Stimulated activated CD4-positive, alpha-beta T cell treated with anti-CD3 and anti-CD28 coated beads, Interleukin-1b, Interleukin-23, amount 100 ng/mL, for 48 hours (primary cell): ENCODE measurements at places on chromosomes 5 and 9.

DNA sequence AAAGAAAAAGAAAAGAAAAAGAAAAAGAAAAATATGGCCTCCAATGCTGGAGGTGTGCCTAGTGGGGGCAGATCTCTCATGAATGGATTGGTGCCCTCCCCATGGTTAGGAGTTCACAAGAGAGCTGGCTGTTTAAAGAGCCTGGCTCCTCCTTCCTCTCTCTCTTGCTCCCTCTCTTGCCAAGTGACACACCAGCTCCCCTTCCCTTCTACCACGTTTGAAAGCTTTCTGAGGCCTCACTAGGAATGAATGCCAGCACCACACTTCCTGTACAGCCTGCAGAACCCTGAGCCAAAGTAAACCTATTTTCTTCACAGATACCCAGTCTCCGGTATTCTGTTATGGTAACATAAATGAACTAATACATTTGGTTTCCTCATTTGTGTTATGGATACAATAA is 14.4 kb upstream of the GALNT10 start:
- no peak for DNase-seq

GRCh38 chr5:66629446-66629845 is 33.3 kb downstream of the MAST4 start:
- no peak for DNase-seq

- no peak for DNase-seq
Measured at GRCh38 chr5:62395210-62395950, 8.3 kb downstream of the DIMT1 start.

DNA sequence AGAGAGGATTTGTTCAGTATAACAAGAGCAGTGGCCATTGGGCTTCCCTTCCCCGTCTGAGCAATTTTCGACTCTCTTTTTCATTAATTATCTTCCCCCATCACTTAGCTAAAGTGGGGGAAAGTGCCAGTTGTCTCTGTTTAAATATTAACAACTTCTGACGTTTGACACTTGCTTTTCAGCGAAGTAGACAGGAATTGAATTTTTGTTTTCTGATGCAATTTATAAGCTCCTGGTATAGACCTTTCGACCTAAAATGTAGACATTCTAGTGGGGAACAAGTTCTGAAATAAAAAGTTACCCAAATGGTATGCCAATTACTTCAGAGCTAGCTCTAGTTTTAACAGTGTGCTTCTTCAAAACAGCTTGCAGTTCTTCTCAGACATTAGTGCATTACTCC is 100.6 kb downstream of the ITGA1 start:
- no peak for DNase-seq

GRCh38 chr5:179820483-179821297 is at the start of gene SQSTM1:
Gene SQSTM1, plus strand, starts transcription at chr5:179820905. Its CDS starts 32 bp downstream, at chr5:179820937.
- peak; percentile 72 for DNase-seq

- no peak for DNase-seq
Measured at GRCh38 chr5:86909418-86910295, 291.9 kb downstream of the COX7C start.

- no peak for DNase-seq
Measured at GRCh38 chr5:173707392-173707791, 90.9 kb upstream of the BOD1 start.

GRCh38 chr5:19928562-19929421 is 59.2 kb downstream of the CDH18 start:
- no peak for DNase-seq

GRCh38 chr9:21969951-21970799 is 24.0 kb downstream of the CDKN2A start:
- no peak for DNase-seq

DNA sequence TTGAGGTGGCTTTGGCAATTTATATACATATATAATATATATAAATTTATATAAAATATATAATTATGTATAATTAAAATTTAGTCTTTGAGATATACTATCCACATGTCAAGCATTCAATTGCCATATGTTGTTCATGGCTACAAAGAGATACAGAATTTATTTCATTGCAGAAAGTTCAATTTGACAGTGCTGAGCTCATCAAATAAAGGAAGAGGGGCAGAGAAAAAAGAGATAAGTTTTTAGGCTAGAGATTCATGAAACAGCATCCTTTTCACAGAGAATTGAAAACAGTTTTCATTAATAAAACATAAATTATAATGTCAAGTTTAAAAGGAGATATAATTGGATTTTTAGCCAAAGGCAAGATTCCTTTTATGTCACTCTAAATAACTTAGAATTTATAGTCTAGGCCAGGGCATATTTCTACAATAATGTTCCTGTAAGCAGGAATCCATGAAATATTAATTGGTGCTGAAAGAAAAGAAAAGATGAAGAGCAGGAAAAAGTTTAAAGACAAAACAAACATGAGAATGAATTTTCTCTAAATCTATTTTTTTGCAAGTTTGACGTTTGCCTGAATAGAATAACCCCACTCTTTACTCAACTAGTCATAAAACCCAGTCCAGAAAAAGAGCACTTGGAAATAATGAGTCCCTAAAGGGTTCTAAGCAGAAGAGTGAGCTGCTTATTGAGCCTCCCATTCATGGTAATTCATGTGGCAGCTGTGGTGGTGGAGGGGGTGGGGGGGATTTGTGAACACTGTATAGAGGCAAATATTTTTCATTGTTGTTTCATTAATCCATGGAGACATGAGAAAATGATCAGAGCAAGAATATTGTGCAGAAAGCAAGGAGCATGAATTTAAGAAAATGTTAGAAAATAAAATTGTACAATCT is 1279.5 kb downstream of the CDH12 start:
- DNase-seq = no peak

DNA sequence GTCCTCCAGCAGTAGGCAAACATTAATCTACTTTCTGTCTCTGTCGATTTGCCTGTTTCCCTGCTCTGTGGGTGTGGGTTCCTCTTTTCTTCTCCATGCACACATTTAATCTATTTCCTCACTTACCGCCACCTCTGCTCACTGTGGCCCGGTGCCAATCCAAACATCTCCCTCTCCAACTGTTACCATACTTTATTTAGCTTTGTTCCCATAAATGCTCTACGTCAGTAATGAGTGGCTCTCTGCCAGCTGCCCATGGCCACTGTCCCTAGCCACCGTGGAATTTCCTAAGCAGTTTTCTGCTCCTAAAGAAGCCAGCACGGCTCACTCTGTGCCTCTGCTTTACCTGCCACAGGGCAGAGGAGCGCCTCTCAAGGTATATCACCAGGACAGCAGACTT is 19.5 kb upstream of the GOLPH3 start:
- no peak for DNase-seq

DNA sequence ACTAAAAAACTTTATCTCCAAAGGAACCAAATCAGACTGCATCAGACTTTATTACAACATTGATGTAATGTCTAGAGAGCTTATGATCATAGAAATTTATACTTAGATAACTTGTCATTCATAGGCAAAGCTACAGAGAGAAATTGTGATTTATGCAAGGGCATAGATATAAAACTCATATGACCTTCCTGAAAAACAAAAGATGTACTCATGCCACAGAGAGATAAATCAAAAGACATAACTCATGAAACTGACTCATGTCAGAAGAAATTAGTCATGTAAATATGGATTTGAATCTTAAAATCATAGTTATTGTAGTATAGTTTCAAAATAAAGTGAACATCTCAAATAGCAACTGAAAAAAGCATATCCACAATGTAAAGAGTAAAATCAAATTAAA is 186.2 kb downstream of the GABBR2 start:
- DNase-seq = no peak

- DNase-seq = no peak
Measured at GRCh38 chr9:81855538-81855937, 72.7 kb upstream of the SPATA31D4 start.

GRCh38 chr5:150540615-150541396 is 32.9 kb downstream of the NDST1 start:
- DNase-seq = no peak

DNA sequence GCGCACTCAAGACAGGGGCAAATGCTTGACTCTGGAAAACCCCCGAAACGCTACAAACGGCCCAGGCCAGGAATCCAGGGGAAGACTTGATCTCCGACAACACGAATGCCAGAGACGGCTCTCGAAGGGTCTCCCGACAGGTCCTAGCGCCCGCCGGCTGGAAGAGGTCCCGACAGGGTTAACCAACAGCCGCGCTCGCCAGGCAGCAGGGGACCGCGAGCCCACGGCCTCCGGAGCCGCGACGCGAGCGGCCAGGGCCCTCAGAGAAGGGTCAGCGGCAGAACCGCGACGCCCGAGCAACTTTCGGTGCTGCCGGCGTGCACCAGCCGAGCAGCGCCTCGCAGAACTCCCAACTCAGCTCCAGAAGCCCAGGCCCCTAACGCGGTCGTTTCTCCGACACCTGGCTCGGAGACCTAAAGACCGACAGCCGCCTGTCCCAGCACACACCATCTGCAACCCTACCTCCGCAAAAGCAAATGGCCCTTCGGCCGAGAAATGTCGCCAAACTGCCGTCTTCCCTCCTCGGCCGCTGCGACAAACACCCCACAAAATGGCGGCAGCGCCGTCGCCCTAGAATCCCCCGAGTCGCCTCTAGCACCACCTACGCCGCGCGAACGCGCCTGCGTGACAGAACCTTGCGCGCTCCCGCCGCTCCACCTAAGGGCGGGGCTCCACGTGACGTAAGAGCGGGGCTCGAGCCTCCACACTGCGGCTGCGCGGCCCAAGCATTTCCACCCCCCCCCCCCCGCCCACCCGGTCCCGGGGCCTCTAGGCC is at the start of gene CLK4:
TSS of gene CLK4 (minus strand) at position 567 of the 775 bp plus-strand sequence. CDS start 3,634 bp downstream, outside the sequence.
- peak; percentile 96 for DNase-seq

DNA sequence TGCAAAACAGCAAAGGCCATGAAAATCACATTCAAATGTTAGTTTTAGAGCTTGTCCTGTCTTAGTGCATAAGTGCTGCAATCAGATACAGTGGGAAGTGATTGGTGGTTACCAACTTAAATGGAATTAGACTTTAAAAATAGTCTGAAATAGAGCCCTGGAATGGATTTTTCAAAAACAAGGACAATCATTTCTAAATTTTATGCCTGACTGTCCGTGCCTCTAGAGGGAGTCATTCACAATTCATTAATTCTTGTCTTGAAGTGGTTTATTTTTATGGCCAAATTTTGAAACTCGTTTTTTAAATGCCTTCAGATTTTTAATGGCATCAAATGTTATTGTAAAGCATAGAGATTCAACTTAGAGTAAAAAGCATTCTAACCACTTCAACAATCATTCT is 561.8 kb upstream of the DAB2 start:
- DNase-seq = no peak

DNA sequence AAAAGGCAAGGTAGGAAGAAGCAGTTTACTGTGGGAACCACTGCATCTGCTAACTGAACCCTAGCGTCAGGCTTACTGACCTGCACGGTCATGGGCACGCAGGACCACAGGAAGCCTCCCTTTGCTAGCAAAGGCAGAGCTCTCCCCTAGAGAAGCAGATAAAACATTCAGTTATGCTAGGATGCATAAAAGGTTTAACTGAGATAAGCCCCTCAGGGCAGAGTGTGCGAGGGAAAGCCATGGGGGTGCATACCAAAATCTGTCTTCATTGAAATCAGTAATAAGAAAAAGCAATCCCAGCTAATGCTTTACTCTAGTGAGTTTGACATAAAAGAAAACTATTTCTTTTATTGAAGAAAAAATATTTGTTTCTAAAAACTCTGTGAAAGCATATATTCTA is 2403.7 kb upstream of the C9orf72 start:
- no peak for DNase-seq

DNA sequence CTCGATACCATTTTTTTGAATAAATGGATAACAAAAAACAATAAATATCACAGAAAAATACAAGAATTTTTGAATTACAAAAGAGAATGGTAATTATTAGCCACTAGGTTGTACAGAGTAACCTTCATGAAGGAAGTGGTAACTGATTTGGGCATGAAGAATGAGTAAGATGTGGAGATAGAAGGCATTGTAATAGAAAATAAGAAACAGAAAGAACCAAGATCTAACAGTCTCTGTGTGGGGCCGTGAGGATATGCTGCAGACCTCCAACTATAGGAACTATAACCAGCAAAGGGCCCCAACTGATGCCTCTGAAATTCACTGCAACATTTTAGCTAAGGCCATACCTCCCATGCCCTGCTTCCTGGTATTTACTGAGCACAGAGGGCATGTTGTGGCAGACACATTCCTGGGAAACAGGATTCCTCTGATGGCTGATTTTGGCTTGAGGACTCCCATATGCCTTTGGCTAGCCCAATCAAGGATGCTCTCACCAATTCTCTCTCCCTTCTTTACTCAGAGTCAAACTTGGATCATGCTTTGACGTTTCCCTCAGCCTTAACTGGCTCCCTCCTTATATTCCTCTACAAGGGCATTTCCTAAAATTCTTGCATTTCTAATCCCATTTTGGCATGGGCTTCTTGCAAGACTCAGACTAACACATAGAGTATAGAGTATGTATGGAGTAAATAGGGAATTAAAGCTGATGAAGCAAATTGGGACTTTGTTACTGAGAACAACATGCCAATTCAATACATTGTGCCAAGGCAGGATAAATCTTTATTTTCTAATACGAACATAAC is 208.9 kb downstream of the PDE4D start:
- no peak for DNase-seq

- DNase-seq = no peak
Measured at GRCh38 chr9:13446286-13446937, 166.9 kb upstream of the MPDZ start.

- DNase-seq = no peak
Measured at GRCh38 chr5:83639911-83640310, 80.7 kb downstream of the HAPLN1 start.

DNA sequence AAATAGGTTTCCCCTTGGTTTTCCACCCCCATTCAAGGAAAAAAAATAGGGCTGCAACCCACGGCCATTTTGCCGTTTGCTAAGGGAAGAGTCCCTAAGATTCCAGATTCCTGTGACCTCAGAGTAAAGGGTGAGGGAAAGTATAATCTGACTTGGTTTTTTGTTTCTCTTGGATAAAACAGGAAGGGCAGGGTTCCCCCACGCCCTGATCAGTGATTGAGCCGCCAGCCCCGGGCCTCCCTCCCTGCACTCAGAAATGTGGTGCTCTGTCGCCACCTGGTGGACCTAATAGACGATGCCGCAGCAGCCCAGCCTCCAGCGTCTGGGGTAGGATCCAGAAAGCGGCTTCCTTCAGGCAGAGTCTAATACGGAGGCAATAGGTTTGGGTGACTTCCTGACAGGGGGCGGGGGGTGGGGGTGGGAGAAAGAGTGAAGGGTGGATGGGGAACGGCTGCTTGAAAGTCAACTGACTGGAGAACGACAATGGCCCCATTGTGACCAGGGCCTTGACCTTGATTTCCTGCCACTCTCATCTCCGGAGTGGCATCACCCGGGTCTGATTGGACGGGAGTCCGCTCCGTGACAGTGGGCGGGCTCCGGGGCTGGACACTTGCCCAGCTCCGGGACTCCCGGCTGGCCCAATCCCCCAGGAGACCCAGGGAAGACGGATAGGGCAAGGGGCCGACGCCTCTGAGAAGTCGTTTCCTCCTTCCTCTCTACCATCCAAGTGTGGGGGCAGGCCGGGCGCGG is 17.8 kb upstream of the CYSTM1 start:
- peak; percentile 86 for DNase-seq

GRCh38 chr5:13658152-13658551 is 286.3 kb downstream of the DNAH5 start:
- DNase-seq = no peak

- no peak for DNase-seq
Measured at GRCh38 chr5:180286-180918, 10.9 kb upstream of the LRRC14B start.
